ENCODE measurements at places on chromosomes 7 and 10.
A peak's percentile ranks its signal among the peaks of the same experiment; 100 is the strongest.

GRCh38 chr7:27553273-27553672, 109.4 kb downstream of the HIBADH start:
- no peak for DNase-seq

DNA sequence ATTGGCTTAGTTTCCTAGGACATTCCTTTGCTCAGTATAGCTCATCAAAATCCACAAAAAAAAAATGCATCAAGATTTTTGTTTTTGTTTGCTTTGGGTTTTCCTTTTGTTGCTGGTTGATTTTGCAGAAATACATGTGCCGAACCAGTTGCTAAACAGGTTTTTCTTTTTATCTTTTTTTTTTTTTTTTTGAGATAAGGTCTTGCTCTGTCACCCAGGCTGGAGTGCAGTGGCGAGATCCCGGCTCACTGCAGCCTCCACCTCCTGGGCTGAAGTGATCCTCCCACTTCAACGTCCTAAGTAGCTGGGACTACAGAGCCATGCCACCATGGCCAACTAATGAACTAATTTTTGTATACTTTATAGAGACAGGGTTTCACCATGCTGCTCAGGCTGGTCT, 8.3 kb downstream of the CSTF2T start:
- DNase-seq, result no peak

DNA sequence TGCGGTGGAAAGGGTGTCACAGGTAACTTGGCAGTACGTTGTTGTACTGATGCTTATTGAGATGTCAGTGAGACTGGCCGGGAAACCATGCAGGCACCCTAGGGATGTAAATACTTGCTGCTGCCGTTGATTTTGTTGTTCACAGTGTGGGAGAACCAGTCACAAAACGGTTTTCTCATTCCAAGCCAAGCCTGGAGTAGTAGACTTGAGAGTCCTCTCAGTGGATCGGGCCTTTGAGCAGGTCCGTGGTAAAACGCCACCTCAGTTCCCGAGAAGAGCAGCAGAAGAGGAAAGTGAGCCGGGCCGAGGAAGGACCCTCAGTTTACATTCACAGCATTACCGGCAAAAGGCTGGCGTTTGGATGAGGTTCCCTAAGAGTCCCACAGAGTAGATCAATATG, 1.1 kb downstream of the JAKMIP3 start:
- DNase-seq, result no peak

DNA sequence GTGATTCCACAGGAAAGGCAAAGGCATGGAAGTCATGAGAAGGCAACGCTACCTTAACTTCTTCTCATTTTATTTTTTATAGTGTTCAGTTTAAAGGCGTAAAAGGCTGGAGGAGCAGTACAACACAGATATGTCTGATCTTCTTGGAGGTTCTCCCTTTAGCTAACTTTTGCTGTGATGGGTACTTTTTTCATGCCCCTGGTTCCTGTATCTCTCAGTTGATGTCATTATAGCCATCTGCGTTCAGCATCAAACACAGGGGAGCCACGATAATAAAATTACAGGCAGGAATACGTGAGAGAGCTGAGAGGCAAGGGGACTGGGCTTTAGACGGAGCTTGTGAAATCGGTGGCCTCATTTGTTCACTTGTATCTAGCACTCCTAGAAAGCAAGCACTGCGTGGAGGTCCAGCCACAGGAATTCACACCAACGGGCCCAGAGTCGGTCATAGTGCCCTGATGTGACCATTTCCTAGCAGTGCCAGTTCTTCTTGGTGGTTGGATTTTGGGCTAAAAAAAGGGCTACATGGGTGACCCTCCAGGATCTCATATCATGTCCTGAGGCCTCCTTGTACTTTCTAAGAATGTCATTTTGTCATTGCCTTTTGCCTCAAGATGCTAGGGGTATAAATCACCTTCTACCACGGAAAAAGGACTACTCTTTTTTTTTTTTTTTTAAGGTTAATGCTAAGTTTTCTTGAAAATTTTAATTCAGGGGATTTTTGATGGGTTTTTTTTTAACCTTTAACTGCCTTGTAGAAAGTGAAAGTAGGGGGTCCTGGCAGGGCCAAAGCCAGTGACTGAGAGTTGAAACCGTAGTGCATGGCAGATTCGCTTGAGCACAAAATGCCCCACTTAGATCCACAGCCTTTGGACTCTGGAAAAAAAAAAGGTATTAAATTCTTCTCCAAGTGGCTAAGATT, 191.5 kb downstream of the CELF2 start:
- no peak for DNase-seq

- DNase-seq, result no peak
Measured at GRCh38 chr10:125120053-125120710, 40.2 kb downstream of the CTBP2 start.

- DNase-seq, result no peak
Measured at GRCh38 chr7:112566442-112567324, 85.9 kb downstream of the LSMEM1 start.

DNA sequence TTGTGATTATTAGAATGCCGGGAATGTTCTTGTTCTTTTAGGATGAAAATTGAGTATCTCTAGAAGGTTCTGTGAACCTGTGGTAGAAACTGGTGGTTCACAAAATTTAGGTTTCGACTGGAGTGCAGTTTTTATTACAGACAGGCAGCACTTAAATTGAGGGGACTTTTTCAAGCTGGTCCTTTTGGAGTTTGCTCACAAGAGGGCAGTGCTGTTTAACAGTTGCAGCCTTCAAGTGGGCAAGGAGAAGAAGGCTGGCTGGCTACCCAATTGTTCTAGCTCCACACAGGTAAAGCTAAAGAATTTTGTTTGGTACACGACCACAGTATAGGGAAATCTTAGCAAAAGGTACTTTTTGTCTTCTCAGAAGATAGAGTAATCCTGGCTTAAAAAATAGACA, 233.6 kb downstream of the SNX13 start:
- DNase-seq, result peak; percentile 87

DNA sequence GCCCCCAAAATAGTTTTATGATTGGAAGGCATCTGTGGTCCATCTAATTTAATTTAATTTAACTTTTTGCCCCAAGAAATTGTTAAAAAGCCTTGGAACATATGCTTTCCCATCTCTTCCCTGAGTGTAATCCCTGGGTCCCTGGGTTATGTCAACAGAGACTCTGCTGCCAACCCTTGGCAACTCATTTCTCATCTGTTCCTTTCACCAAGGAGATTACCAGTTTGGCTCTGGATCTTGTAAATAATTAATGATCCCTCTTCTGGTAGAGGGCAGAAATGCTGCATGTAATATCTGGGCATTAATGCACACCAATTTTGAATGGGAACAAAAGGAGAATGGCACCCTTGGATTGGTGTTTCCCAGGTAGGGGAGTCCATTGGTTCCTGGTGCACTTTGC, 514.2 kb downstream of the CCSER2 start:
- no peak for DNase-seq

DNA sequence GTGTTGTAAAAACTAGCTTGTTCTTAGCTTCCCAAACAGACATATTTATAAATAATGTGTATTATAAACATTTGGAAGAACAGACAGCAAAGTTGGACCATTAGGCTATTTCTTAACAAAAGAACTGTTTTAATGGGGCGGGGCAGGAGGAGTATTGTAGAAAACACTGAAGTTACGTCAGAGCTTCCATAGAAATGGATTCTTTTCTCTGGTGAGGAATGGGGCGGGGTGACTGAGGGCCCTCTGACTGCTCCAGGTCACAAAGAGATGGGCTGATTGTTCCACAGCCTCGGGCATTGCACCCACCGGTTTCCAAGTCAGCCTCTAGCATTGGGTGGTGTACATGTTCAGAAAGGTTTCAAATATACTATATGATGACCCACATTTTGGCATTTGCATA, 36.8 kb upstream of the ADAM12 start:
- no peak for DNase-seq

GRCh38 chr7:12861070-12861469, 173.6 kb downstream of the ARL4A start:
- no peak for DNase-seq

GRCh38 chr7:48822138-48822537, 102.2 kb upstream of the CDC14C start:
- no peak for DNase-seq

- DNase-seq, result no peak
Measured at GRCh38 chr7:132225216-132226030, 350.8 kb downstream of the PLXNA4 start.

GRCh38 chr10:114487815-114488536, 83.7 kb upstream of the AFAP1L2 start:
- DNase-seq, result no peak

- DNase-seq, result peak; percentile 5
Measured at GRCh38 chr7:50068850-50069551, 24.0 kb downstream of the ZPBP start.

- no peak for DNase-seq
Measured at GRCh38 chr10:118520116-118520742, 75.2 kb downstream of the PRLHR start.

DNA sequence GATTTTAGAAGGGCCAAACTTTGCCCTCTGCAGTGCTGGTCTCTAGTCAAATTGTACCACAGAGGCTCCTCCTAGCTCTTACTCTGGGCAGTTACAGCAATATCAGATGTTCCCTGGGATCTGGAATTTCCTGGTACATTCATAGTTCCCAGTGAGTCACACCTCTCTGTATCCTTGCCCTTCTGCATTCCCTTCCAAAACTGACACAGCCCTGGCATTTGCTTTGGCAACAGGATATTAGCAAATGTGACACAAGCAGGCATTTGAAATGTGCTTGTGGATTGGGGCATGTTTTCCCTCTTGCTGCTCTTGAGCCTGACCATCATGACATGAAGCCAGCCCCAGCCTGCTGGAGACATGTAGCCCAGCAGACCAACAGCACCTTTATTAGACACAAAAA, 284.7 kb upstream of the AKR1E2 start:
- DNase-seq, result no peak

- no peak for DNase-seq
Measured at GRCh38 chr7:54885285-54885684, 126.3 kb upstream of the SEC61G start.

GRCh38 chr10:63133821-63134557, 861 bp downstream of the NRBF2 start:
- peak; percentile 9 for DNase-seq

DNA sequence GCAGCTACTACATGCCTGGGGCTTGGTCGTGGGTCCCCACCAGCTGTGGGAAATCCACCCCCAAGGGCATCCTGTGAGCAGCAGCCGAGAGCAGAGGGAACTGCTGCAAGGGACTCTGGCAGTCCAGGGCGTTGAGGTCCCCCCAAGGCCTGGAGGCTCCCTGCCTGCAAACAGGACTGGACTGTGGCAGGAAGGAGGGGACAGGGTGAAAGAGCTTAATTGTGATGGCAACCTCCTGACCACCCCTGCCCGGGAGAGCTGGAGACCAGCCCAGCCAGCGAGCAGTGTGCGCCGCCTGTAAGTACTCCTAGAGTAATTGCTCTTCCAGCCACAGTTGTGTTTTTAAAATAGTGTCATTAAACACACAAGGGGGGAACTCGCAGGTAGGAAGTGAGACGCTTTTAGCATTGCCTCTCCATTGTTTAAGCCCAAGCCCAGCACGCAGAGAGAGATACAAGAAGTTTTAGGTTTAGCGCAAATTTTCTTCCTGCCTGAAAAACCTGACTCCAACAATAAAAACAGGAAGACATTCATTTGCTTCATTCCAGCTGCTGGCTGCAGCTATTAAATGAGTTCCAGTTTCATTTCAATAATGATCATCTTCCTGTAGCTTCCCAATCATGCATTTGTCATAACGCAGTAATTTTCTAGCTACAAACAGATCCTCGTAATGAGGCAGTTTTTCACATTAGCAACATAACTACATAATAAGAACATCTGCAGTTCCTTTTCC, 111.1 kb downstream of the EBF3 start:
- DNase-seq, result no peak

- peak; percentile 81 for DNase-seq
Measured at GRCh38 chr7:1883031-1883761, 213.1 kb downstream of the ELFN1 start.

GRCh38 chr7:90817151-90817550, 221.0 kb downstream of the CDK14 start:
- no peak for DNase-seq

GRCh38 chr7:149348758-149349369, 86.9 kb downstream of the ZNF783 start:
- DNase-seq, result no peak

DNA sequence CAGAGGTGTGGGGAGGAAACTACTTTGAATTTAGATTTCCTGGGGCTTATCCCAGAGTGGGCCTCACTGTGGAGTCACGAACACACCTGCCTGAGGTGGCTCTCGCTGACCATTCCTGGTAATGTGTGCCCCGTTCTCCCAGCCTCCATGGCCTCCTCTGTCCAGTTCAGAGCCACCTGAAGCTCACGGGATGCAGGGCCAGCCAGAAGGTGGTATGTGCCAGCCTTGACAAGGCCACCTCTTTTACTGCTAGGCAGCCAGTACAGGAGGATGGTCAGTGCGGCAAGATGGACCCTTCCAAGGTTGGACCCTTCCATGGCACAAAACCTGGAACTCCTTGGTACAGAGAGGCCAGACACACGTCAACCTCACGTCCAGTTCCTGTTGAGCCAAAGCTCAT, 210.3 kb downstream of the DNAJB6 start:
- no peak for DNase-seq

DNA sequence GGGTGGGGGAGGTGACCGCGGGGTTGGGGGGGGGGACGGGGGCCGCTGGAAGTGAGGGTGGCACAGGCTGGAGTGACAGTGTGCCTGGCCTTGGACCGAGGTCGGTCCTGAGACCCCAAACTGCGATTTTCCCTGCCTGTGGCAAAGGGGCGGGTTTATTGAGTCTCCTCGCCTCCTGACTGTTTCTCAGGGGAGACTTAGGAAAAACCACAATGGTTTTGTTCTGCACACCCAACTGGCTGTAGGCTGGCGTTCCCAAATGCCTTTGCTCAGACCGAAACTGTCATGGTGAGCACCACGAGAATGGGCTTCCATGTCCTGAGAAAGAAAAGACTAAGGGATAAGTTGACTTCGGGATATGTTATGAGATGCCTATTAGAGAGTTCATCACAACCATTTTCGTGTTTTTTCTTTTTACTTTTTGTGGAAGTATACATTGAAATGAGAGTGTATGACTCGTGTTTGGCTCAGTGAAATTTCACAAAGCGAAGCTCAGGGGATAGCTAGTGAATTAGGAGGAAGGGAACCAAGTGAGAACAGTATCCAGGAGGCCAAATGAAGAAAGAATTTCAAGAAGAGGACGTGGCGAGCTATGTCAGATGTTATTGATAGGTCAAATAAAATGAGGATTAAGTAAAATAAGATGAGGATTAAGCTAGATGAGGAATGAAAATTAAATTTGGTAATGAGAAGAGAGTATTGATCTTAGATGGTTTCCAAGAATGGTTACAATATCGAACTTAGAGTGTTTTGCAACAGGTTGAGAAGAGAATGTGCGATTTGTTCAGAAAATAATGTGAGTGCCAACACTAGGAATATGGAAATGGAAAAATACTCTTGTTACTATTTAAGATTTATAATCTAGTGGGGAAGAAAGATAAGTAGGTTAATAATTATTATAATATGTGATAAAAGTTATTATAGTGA, 918 bp downstream of the NET1 start:
- DNase-seq, result peak; percentile 51
